ENCODE measurements at places on chromosomes 11 and 22.

DNA sequence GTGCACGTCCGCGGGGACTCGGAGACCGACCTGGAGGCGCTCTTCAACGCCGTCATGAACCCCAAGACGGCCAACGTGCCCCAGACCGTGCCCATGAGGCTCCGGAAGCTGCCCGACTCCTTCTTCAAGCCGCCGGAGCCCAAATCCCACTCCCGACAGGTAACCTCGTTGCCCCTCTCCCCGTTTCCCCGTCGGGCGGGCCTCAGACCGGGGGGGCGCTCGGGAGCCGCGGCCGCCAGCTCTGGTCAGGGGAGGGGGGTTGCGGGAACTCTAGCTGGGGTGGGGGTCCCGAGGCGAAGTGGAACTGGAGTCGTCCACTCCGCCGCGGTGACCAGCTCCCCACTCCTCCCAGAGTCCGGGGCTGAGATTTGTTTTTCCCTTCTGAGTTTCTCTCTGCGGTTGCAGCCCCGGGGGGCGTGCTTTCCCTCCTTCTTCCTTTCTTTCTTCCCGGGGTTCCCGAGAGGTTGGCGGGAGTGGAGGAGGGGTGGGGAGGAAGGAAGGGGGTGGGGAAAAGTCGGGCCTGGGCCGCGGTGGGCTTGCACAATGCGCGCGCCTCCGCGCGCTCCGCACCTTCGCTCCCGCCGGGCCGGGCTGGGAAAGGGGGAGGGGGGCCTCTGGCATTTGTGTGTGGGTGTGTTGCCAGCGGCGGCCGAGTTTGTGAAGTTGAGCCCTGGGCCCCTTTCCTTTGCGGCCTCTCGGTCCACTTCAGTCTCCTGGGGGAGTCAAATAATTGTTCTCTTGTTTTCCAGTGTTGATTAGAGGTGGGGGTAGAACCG lies 952 bp downstream of the YAP1 start:
- peak; percentile 34 for DNase-seq

DNA sequence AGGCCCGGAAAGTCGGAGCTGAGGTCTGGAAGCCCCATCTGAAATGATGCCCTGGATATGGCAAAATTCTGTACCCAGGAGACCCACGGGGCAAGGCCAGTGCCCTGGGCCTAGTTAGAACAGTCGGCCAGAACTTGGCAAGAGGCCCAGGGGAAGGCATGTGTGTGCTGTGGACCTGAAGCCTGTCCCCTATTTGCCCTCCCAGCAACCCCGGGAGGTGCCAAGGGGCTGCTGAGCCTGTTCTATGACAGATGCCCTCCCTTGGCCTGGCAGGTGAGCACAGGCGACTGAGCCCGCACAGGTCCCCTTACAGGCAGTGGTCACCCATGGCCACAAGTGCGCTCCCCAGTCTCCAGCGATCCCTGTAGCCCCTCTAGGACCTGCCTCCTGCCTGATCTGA lies 51.7 kb downstream of the NAT10 start:
- DNase-seq: no peak

GRCh38 chr22:44391481-44392445 lies 79.0 kb upstream of the SHISAL1 start:
- no peak for DNase-seq

DNA sequence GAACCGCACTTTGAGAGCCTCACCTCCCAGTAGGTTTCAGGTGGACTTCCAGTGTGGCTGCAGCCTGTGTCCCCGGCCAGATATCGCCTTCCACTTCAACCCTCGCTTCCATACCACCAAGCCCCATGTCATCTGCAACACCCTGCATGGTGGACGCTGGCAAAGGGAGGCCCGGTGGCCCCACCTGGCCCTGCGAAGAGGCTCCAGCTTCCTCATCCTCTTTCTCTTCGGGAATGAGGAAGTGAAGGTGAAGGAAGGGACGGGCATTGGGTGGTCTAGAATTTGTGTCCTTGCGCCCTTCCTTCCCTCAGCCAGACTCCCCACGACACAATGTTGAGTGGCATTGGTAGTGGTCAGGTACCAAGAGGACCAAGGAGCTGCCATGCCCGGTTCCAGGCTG lies 2.9 kb downstream of the LGALS12 start:
- no peak for DNase-seq

- peak; percentile 68 for DNase-seq
Measured at GRCh38 chr22:33302049-33302545, 243.9 kb upstream of the SYN3 start.

DNA sequence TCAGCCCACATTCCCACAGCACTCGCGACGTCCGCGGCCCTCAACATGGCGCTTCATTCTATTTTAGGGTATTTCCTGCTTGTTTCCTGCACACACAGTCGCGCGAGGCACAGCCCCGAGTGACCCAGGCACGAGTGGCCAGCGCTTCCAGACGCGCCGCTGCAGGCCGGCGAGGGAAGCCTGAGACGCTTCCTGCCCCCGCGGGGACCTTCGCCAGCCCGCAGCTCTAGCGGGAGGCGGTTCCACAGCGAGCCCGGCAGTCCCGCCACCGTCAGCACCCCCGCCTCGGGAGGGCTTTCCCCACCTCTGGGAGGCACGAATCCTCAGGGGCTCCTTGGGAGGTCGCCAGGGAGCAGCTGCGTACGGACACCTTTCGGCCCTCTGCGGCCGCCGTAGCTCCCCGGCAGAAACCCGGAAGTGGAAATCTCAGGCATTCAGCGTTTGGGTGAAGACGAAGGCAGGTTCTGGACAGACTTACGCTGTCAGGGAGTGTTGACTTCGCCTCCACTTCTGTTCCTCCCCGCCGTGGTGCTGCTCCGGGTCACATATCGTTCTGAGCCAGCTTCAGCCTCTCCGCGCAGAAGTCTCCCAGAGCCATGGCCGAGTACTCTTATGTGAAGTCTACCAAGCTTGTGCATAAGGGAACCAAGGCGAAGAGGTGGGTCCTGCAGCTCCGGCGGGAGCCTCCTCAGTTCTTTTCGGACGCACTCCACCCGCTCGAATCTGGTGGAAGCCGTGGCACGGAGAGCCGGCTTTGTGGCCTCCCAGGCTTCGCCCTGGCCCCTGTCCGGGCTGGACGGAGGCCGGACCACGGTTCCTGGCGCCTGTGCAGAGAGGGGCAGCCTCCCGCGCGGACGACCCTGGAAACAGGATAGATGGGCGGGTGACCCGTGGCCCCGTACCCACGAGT lies 2925.9 kb upstream of the OR11H1 start:
- DNase-seq: no peak

DNA sequence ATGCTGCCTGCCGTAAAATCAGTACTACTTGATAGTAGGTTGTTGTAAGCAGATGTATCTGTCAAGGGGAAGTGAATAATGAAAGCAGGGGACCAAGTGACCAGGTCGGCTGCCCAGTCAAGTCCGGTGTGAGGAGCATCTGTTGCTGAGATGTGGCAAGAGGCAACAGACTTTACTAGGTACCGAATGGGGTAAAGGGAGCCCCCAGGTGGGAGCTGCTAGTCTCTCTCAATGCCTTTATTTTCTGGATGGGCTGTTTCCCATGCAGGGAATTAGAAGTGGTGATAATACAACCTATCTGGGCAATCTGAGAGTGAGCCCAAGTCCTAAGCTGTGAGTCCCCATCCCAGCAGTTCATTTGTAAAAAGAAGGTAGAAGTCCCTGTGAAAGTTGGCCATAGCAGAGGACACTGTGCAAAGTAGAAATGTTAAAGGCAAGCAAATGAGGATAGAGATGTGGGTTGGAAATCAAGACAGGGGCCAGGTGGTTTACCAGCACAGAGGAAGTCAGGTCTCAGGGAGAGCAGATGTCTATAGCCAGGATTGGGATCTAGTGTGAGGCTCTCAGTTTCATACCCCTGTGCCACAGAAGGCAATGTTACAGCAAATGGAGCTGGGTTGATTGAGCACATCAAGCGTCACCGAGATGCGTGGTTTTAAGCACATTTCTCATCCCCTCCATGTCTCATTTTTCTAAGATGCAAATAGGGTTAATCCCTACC lies 90.7 kb upstream of the RAG2 start:
- DNase-seq: no peak

DNA sequence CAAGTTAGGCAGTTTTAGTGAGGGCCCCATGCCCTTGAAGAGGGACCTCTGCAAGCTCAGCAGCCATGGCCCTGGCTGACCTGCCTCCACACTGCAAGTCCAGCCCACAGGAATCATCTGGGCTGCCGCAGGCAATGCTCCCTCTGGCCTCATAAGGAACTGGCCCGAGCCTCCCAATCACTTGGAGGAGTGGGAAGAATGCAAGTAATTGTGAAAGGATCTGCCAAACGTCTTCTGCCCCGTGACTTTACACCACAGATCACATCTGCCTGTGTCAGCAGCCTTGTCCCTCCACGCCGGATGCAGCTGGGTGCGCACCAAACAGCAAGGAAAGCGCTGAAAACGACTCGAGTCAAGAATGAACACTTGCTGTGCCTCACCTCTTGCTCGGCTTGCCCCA lies 23.8 kb downstream of the OPCML start:
- no peak for DNase-seq

DNA sequence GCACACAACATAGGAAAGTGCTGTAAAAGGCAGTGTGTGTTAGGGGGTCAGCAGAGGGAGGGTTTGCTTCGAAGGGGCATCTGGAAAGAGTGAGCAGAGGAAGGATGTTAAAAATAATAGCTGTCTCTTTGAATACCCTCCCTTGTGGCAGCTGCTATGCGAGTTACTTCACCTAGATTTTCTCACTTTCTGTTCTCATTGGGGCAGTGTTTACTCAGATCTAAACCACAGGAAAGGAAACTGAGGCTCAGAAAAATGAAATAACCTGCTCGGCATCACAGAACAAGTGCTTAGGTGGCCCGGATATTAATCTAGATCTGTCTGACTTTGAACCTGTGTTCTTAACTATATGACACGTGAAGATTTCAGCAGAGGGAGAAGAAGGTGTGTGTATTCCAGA lies 125.3 kb downstream of the C11orf91 start:
- peak; percentile 81 for DNase-seq

GRCh38 chr22:48943567-48944432 lies 883.9 kb downstream of the BRD1 start:
- DNase-seq: no peak

- DNase-seq: no peak
Measured at GRCh38 chr22:48318575-48319320, 1508.9 kb downstream of the BRD1 start.

GRCh38 chr11:8002676-8003075 lies 15.5 kb downstream of the EIF3F start:
- no peak for DNase-seq

GRCh38 chr11:64856382-64857227 lies 12.2 kb upstream of the CDC42BPG start:
- no peak for DNase-seq

- DNase-seq: peak; percentile 42
Measured at GRCh38 chr22:23180893-23181720, 798 bp downstream of the BCR start.

- no peak for DNase-seq
Measured at GRCh38 chr11:73652046-73652730, 5.8 kb downstream of the PLEKHB1 start.

- no peak for DNase-seq
Measured at GRCh38 chr11:45178223-45178622, 31.8 kb downstream of the PRDM11 start.

GRCh38 chr11:8477680-8478079 lies 116.3 kb downstream of the STK33 start:
- peak; percentile 30 for DNase-seq

- no peak for DNase-seq
Measured at GRCh38 chr22:47810505-47811500, 1048.4 kb downstream of the TBC1D22A start.

DNA sequence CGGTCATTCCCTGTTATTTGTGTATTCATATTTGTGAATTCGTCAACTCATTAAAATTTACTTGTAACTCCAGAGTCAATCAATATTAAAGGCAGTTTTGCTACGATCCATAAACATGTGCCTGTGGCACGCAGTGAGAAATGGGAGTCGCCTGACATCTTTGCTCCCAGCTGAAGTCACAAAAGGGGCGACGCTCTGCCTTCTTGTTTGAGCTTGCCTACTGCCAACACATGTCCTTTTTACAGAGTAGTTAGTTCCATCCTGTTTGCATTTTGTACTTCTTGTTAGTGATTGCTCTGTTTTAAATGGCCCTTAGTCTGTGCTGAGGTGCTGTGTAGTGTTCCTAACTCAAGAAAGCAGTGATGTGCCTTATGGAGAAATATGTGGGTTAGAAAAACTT lies 305.3 kb downstream of the ETS1 start:
- no peak for DNase-seq

- no peak for DNase-seq
Measured at GRCh38 chr11:120548682-120549209, 37.2 kb downstream of the GRIK4 start.

- no peak for DNase-seq
Measured at GRCh38 chr11:71163371-71163770, 89.0 kb downstream of the SHANK2 start.

GRCh38 chr11:130825561-130825960 lies 90.7 kb downstream of the SNX19 start:
- no peak for DNase-seq

DNA sequence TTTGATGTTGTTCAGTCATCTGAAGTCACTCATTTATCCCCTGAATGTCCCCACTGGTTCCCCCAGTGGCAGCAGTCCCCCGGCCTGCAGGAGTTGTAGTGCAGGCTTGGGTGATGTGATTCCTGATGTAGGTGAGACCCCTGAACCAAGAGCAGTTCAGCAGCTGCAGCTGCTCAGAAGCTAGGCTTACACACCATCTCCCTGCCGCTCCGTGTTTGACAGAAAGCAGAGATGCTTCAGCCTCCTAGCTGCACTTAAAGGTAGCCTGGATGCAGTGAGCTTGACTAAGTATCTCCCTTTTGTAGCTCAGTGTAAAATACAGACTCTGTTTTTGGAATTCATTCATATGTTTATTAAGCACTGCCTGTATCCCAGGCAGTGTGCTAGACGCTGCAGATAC lies 47.3 kb downstream of the C22orf31 start:
- DNase-seq: no peak

DNA sequence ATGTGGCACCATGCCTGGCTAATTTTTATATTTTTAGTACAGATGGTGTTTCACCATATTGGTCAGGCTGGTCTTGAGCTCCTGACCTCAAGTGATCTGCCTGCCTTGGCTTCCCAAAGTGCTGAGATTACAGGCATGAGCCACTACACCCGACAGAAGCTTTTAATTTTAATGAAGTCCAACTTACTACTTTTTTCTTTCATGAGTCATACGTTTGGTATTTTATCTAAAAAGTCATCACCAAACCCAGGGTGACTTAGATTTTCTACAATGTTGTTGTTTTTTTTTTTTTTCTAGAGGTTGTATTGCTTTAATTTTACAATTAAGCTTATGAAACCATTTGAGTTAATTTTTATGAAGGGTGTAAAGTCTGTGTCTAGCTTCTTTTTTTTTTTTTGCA lies 34.9 kb downstream of the JRKL start:
- no peak for DNase-seq

DNA sequence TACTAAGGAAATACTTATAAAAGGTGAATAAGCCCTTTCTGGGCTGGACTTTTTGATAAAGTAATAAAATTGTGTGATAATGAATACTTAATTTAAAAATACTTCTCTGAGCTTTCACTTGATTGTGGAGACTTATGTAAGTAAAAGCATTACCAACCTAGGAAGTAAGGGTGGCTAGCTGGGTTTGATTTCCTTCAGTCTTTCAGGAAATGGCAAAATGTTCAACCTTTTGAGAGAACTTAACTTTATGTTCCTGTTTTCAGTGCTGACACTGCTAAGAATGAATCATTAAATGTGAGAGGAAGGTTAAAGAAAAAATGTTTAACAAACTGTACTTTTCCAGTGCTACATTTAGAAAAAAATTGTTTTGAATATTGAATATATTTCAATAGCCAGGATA lies 900.3 kb downstream of the METTL15 start:
- no peak for DNase-seq
